ENCODE measurements at places on chromosomes 7 and 10.

- DNase-seq = no peak
Observed at GRCh38 chr7:1026721-1027161, 17.6 kb upstream of the GPR146 start.

DNA sequence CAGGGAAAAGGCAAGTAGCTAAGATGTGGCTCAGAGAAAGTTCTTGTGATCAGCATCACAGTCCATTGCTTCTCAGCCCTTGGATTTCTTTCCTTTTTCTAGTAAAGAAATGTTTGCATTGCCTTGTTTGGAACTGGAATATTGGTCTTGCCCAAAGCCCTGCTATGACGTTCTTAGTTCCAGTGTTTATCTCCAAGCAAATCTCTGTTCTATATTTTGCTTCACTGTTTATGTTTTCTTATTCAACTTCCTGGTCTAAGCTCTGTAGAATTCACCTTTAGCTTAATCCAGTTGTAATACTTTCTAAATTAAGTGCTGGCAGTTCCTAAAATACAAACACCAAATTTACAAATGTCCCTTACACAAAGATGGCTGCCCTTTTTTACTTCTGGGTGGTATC lies 88.7 kb upstream of the ZNF438 start:
- no peak for DNase-seq

DNA sequence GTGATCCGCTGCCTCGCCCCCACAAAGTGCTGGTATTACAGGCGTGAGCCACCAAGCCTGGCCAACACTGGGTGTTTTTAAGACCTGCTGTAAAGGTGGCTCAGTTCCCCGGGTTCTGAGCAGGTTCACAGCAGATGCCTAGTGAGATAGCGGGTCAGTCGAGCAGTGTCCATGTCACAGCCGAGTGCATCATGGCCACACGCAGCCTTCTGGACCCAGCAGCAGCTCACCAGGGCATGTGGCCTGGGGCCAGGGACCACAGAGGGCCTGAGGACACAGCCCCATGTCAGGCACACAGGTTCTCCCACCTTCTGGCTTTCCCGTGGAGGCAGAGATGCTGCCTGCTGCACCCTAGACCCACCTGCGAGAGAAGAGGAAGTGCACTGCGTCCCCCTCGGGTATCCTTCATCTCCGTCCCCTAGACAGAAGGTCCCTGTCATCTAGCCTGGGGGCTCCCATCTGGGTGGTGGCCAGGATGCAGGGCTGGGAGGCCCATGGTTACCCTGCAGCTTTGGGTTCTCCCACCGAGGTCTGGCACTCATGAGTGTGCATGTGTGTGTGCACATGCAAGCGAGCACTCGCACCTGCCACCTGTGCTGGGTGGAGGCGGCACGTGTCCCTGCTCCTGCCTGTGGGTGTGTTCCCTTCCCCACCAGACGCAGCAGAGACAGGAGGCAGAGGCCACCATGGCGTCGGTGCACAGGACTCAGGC lies 98.6 kb downstream of the NKX6-2 start:
- DNase-seq = no peak

DNA sequence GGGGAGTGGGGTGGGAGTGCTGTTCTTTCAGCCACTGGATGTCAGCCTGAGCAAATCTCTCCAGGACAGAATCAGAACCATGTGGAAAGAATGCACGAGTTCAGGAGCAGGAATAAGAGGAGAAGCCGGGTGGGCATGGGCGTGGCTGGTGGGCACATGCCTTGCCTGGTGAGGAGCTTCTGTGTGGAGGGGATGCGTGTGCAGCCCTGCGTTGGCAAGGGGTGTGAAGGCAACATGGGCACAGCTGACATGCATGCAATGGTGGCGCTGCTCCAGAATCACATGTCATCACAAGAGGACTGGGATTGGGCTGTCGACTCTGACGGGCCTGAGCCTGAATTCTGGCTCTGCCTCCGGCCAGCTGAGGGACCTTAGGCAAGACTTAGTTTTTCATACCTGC lies 162.1 kb downstream of the ADAM12 start:
- DNase-seq = no peak

DNA sequence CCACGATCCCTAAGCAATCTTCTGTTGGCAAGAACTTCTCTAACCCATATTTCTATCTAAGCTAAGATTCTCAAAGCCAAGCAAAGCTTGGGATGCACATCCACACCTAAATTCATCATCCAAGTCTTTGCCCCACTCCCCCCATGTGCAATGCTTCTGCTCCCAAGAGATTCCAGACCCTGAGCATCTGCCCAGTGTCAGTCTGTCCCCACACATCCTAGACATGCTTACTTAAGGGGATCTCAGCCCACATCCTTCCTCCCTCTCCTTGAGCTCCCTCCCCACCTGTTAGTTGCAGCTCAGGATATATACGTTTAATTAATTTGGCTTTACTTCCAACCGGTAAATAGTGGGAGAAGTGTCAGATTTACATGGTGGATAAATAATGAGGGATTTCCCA lies 17.0 kb upstream of the TMEM273 start:
- no peak for DNase-seq

DNA sequence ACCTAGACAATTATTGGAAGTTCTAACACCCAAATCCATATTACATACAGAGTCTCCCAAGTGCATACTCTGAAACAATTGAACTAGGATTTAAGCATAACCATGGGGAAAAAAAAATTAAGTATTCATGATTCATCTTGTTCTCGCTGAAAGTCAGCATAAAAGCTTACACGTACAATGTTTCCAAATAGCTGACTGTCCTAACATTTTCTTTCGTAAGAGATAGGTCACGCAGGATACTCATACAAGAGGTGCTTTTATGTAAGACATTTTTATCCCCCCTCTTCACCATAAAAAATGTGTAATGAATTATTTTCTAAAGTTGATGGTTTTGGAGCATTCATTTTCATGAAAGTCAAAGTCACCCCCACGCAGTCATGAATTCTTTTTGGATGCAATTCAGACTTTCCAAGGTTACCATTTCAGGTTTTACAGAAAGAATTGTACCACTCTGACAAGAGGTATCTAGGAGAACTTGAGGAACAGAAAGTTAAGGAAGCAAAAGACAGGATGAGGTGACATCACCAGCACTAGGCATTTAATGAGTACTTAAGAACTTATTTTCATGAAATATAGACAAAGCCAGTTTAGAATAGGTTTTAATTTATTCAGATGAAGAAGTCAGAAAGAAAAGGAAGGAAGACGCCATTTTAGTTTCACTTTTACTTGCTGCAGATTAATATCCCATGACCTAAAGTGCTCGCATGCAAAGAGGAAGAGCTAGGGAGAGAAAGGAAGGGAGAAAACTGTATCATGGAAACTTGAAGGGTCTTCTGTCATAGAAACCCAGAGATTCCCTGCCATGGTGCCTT lies 55.8 kb downstream of the TMEM26 start:
- DNase-seq = no peak

GRCh38 chr10:3757638-3758490 lies 27.1 kb downstream of the KLF6 start:
- DNase-seq = no peak
